ENCODE measurements at places on chromosomes 12 and 14.

DNA sequence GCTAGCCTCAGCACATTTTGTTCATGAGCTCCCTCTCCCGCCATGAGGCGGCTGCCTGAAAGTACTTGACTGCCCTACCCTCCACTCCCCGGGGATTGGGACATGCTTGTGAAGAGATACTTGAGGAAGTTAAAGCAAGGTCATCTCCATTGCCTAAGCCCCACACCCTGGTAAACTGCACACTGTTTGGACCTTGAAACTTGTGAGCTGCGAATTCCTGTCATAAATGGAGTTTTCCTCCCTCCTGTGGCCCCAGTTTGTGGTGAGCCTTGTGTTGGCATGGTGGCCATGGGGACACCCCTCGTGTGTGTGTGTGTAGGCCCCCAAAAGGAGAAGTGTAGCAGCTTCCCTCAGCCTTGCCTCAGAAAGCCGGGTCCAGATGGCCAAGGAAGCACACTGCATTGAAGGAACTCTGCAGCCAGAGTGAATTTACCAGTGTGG lies 395.5 kb downstream of the ZFP36L1 start:
- DNase-seq, result no peak
- no peak overlapping the region for H3K27ac ChIP-seq
- H3K4me1 ChIP-seq, result peaks cover 12% of the 10 kb centered on the region
- H3K36me3 ChIP-seq, result no peaks in the 10 kb centered on the region

DNA sequence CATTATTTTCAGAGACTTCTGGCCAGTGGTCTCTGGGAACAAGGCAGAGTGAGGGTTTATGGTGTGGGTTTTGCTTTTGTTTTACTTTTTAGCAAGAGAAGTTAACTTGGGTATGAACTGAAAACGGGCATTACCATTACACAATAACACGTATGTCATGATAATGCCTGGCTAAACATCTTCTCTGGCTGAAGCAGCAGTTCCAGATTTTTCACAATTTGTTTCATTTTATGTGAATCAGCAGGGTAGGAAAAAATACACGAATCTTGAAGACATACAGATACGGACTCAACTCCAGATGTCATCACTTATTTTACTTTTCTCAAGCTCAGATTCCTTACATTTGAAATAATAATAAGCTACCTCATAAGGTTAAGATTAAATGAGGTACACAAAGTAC lies 2.5 kb upstream of the PCNX4 start:
- H3K36me3 ChIP-seq, result no peaks in the 10 kb centered on the region
- no peak overlapping the region for H3K27ac ChIP-seq
- H3K4me1 ChIP-seq, result peaks cover 23% of the 10 kb centered on the region
- no peak for DNase-seq
- no peak overlapping the region for H3K4me3 ChIP-seq

DNA sequence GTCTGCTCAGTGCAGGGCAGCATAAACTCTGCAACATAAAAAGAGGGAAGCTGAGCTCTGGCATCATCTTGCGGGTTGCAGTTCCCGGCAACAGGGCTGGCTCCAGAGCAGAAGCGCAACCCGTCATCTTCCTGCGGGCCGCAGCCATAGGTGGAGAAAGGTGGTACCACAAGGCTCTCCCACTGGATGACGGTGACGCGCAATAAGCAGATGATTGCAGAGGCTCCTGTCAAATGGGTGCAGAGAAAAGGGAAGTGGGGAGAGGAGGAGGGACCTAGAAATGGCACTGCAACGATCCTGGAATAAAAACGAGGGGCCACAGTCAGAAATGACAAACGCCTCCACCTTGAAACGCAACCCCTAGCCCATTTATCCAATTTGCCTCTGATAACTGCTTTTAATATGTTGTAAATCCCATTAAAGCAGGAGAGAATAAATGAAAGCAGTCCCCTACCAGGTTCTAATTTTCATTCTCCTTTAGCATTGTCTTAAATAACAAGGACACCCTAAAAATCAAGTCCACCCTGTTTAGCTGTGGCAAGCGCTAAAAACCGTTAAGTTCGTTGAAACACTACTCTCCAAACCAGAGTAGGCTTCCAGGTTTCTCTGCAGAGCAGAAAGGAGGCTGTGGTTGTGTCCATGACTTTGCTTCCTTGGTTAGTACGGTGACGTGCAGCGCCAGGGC lies 30.9 kb upstream of the TUBA1C start:
- H3K36me3 ChIP-seq, result no peaks in the 10 kb centered on the region
- H3K27me3 ChIP-seq, result no peaks in the 10 kb centered on the region
- no peaks in the 10 kb centered on the region for H3K4me1 ChIP-seq
- peak overlapping the region; percentile 38 for H3K27ac ChIP-seq
- peak overlapping the region; percentile 83 for H3K4me3 ChIP-seq

- no peak for DNase-seq
- no peaks in the 10 kb centered on the region for H3K4me1 ChIP-seq
- no peak overlapping the region for H3K27ac ChIP-seq
- no peaks in the 10 kb centered on the region for H3K36me3 ChIP-seq
- H3K4me3 ChIP-seq, result no peak overlapping the region
- H3K27me3 ChIP-seq, result no peaks in the 10 kb centered on the region
Observed at GRCh38 chr12:4794491-4794890, 74.3 kb downstream of the GALNT8 start.

DNA sequence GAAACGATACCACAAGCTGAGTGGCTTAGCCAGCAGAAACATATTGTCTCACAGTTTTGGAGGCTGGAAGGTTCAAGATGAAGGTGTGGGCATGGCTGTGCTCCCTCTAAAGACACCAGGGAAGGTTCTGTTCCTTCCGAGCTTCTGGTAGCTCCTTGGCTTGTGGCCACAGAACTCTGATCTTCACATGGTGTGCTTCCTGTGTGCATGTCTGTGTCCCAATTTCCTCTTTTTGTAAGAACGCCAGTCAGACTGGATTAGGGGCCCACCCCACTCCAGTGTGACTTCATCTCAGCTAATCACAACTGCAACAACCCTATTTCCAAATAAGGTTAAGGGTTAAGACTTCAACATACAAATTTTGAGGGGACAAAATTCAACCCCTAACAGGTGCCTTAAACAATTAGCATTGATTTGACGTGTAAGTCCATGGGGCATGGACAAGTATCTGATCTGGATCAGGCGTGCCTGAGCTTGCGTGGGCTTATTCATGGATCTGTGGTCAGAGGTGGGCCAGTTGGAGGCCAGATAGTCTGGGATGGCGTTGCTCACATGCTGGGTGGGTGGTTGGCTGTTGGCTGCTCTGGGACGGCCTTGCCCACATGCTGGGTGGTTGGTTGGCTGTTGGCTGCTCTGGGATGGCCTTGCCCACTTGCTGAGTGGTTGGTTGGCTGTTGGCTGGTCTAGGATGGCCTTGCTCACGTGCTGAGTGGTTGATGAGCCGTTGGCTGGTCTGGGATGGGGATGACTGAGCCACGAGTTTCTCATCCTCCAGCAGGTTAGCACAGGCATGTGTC lies 88.5 kb downstream of the LGMN start:
- no peak overlapping the region for H3K4me3 ChIP-seq
- DNase-seq, result no peak
- no peak overlapping the region for H3K27ac ChIP-seq
- H3K27me3 ChIP-seq, result no peaks in the 10 kb centered on the region
- peaks cover 78% of the 10 kb centered on the region for H3K4me1 ChIP-seq

GRCh38 chr12:123761841-123762714 lies at the start of gene DNAH10:
TSS of gene DNAH10 (plus strand) at chr12:123762301. CDS start at chr12:123762337, 36 bp downstream.
- DNase-seq, result peak; percentile 8
- peak within 1 kb of the TSS; percentile 27 for H3K4me3 ChIP-seq
- H3K27me3 ChIP-seq, result no peaks in the 10 kb centered on the region
- no peaks in the 10 kb centered on the region for H3K36me3 ChIP-seq
- peaks cover 7% of the 10 kb centered on the region for H3K4me1 ChIP-seq
- H3K27ac ChIP-seq, result no peak within 1 kb of the TSS

- H3K36me3 ChIP-seq, result no peaks in the 10 kb centered on the region
- peaks cover 25% of the 10 kb centered on the region for H3K4me1 ChIP-seq
- DNase-seq, result no peak
- no peaks in the 10 kb centered on the region for H3K27me3 ChIP-seq
Observed at GRCh38 chr14:34051966-34052657, 101.2 kb upstream of the EGLN3 start.

GRCh38 chr14:32077081-32078022 lies at the start of gene ARHGAP5:
TSS of gene ARHGAP5 (plus strand) at chr14:32077304. CDS start at chr14:32090670, 13,366 bp downstream.
- peaks cover 42% of the 10 kb centered on the region for H3K4me1 ChIP-seq
- H3K36me3 ChIP-seq, result no peaks in the 10 kb centered on the region
- peak within 1 kb of the TSS; percentile 93 for H3K4me3 ChIP-seq

DNA sequence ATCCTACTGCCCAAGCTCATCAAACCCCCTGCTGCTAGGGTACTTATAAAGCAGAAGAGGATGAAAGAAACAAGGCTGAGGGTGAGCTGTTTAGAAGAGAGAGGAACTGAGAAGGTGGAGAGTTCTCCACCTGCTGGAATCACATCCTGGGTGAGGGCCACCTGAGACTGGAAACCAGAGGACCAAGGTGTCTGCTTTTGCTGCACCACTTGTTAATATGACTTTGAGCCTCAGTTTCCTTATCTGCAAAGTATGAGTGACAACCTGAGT lies 203.2 kb upstream of the SSTR1 start:
- no peak overlapping the region for H3K4me3 ChIP-seq
- no peak overlapping the region for H3K27ac ChIP-seq
- no peaks in the 10 kb centered on the region for H3K36me3 ChIP-seq

GRCh38 chr14:47150267-47150666 lies 498.7 kb upstream of the RPL10L start:
- H3K27me3 ChIP-seq, result no peaks in the 10 kb centered on the region
- DNase-seq, result no peak
- H3K36me3 ChIP-seq, result no peaks in the 10 kb centered on the region

DNA sequence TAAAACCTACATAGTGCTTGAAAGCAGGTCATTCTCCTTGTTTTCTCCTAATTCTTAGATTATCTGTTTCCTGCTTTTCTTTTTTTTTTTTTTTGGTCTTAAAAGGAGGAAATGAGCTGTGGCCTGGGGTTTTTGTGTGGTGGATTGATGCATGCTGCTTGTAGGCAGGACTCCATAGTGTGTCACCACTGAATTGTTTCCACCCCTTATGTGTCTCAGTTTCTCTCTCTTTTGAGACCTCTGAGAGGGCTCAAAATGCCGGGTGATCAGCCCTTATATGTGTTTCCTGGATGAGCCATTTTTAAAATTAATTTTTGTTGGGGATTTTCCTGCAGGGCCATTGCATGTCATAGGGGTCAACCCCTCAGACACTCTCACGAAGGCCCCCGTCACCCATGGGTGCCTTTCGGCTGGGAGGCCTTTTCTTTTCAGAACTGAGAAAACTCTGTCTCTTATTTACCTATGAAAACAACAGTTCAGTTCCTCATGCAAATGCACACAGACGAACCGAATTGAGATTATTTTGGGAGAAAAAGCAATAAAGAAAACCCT lies 32.0 kb upstream of the LRRK2 start:
- H3K27ac ChIP-seq, result no peak overlapping the region
- peaks cover 12% of the 10 kb centered on the region for H3K4me1 ChIP-seq
- H3K4me3 ChIP-seq, result no peak overlapping the region
- H3K27me3 ChIP-seq, result no peaks in the 10 kb centered on the region

DNA sequence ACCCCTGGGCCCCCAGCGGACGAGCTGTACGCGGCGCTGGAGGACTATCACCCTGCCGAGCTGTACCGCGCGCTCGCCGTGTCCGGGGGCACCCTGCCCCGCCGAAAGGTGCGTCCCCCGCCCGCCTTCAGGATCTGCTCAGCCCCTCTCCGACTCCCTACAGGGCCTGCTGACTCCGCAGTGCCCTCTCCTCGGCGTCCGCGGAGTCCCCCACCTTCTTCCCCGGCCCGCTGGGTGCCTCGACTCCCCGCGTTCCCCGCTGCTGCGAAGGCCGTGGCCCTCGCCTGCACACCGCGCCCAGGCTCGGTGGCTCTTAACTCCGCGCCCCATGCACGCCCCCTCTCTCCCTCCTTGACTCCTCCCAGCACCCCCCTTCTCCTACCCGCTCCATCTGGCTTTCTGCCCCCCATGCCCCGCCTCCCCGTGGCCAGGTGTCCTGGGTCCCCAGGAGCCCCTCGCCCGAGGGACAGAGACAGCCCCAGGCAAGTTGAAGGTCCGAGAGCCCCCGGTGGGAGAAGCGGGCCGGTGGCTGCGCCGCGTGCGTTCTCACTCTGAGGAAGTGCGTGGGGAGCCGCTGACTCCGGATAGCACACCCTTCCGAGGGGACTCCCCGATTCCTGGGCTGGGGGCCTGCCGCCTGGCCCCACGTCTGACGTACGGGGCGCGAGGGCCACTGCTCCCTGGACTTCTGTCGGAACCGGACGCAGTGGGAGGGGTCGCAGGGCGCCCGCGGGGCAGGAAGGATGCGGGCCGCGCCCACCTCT lies 594 bp downstream of the TAMALIN start:
- peaks cover 28% of the 10 kb centered on the region for H3K4me1 ChIP-seq
- H3K27me3 ChIP-seq, result no peaks in the 10 kb centered on the region
- peak overlapping the region; percentile 91 for H3K27ac ChIP-seq
- peak overlapping the region; percentile 29 for H3K4me3 ChIP-seq
- peaks cover 14% of the 10 kb centered on the region for H3K36me3 ChIP-seq
- DNase-seq, result peak; percentile 80

DNA sequence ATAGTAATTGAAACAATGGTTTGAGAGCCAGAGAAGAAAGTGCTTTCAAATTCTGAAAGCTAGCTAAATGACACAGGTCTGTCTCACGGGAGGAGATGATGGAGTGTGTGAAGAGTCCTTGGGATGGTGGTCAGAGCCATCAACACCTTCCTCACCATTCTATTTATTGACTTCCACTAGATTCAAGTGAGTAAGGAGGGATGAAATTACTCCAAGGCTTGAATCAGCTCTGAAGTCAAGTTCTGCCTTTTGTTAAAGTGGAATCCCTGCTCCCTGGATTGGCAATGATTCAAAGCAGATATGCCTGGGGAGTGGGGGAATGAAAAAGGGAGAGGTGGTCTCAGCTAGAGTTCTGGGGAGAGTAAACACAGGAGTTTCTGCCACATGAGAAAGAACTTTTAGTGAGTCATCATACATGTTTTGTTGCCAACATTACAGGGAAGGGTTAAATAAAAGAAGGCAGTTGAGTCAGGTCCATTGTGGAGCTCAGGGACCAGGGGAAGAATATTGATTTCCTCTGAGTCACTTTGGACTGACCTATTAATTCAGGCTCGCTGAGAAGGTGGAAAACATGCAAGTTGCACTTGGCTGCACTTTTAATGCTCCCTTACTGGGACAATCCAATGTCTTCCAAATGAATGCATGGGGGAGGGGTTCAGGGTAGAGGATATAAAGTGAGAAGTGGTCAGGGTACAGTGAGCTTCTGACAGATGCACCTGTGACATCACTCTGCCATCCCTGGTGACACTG lies 142.7 kb downstream of the TBX5 start:
- H3K27me3 ChIP-seq, result no peaks in the 10 kb centered on the region
- H3K27ac ChIP-seq, result no peak overlapping the region
- no peaks in the 10 kb centered on the region for H3K36me3 ChIP-seq
- no peak overlapping the region for H3K4me3 ChIP-seq
- no peak for DNase-seq
- H3K4me1 ChIP-seq, result no peaks in the 10 kb centered on the region

- H3K4me1 ChIP-seq, result no peaks in the 10 kb centered on the region
- DNase-seq, result no peak
- H3K27ac ChIP-seq, result no peak overlapping the region
- no peaks in the 10 kb centered on the region for H3K27me3 ChIP-seq
- H3K4me3 ChIP-seq, result no peak overlapping the region
- no peaks in the 10 kb centered on the region for H3K36me3 ChIP-seq
Observed at GRCh38 chr12:19852100-19852855, 413.0 kb downstream of the AEBP2 start.

GRCh38 chr14:28754209-28754985 lies 12.2 kb upstream of the FOXG1 start:
- H3K27me3 ChIP-seq, result peaks cover 7% of the 10 kb centered on the region
- no peak overlapping the region for H3K27ac ChIP-seq
- no peaks in the 10 kb centered on the region for H3K36me3 ChIP-seq
- no peak for DNase-seq
- H3K4me3 ChIP-seq, result no peak overlapping the region
